ENCODE measurements at places on chromosomes 3 and 15. TPM values are rescaled to one million over a fixed set of nuclear protein-coding genes. Genes with fewer than 3 reads are reported as not detected.

- DNase-seq: no peak
Measured at GRCh38 chr3:106635271-106635670, 742.0 kb upstream of the CCDC54 start.

- DNase-seq: no peak
Measured at GRCh38 chr15:64847876-64848716, 6.4 kb downstream of the PLEKHO2 start.

DNA sequence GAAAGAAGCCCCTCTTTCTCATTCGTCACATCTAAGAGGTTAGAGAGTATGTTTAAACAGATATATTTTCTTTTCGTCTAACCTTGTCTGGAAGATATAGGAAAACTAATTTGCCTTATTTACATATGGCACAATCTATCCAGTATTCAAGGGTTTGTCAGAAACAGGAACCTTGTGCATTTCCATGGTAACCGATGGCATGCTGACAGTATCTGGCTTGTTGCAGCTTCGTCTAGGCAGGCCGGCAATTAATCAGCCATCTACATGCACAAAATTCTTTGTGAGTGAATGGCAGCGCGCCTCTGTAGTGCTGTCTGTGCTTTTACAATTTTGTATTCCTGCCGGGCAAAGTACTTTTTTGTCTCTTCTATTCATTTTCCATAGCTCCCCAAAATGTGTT, 294.0 kb upstream of the SOX2 start:
- DNase-seq: no peak

Gene LYZL4
- total RNA-seq: not detected

DNA sequence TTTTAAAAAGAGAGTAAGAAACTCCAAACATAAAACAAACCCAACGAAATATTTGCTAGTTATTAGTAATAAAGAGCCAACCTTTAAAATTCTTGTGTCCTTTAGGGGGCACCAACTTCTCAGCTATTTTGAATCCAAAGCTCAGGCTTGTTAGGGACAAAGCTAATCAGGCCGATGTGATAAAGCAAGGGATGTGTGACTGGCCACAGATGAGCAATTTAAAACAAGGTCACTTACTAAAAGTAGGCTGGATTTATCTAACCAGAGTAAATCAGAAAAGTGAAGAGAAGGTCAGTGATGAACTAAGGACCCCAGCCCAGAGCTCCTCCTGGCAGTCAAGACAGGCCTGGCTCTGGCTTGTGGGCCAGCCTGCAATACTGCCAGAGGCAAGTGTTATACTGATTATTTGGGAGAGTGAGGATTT, 108.5 kb downstream of the CYP19A1 start:
- DNase-seq: no peak

GRCh38 chr15:92524874-92525565, 130.6 kb downstream of the FAM174B start:
- no peak for DNase-seq

Gene LRRC34
- 4.0 TPM for total RNA-seq

DNA sequence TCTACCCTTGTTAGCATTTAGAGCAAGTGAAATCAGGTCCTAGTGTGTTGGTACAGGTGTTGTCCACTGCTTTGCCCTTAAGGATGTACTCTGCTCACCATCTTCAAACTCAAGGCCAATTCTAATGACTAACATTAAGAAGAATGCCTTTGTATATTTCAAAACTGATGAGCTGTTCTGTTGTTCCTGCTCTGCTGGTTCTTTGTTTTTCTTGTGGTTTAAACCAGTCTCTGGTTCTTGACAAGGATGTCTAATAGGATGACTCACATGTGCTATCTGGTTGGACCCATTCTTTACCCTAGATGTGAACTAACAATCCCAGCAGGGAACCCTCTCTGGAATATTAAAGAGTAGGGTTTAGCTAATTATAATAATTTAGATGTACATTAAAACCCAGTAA, 17.3 kb downstream of the ABHD5 start:
- DNase-seq: no peak

Gene P2RY12
- total RNA-seq: not detected

- no peak for DNase-seq
Measured at GRCh38 chr15:51186891-51187290, 92.2 kb upstream of the TNFAIP8L3 start.

Gene DPPA2
- total RNA-seq: not detected

Gene SNTN
- not detected for total RNA-seq

GRCh38 chr15:27043770-27044169, 72.8 kb downstream of the GABRG3 start:
- no peak for DNase-seq

- DNase-seq: no peak
Measured at GRCh38 chr3:43043071-43043766, 62.7 kb downstream of the POMGNT2 start.

- DNase-seq: peak; percentile 49
Measured at GRCh38 chr3:195908694-195909581, 587 bp upstream of the TNK2 start.

DNA sequence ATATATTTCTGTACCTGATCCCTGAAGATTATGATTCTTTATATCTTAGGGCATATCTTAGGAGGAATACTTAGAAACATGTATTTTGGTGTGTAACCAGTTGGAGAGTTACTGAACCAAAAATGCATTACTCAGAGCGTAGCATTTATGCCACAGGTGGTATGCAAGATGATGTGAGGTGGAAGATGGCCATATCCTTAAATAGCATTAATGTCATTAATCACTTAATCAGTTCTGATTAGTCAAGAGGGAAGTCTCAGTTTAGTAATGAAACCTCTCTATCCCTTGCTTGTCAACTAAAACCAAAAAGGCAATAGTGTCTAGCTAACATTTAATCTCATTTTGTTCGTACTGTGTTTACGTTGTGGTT, 130.5 kb upstream of the PHLDB2 start:
- no peak for DNase-seq

DNA sequence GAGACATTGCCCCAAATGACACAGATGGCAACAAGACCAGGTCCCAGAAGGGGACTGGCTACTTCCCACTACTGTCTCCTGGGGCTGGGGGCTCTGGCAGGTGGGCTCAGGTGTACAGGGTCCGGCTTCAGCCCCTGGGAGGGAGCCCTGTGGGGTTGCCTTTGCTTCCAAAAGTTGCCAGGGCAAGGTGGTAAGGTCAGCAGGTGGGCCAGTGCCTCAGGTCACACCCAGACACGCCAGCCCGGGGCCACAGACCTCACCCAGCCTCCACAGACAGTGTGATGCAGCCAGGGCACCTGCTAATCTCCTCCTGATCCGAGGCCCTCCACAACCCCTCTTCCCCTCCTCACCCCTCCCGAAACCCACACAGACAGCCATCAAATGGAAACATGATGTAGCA, 7.5 kb downstream of the OXTR start:
- no peak for DNase-seq

GRCh38 chr15:43511012-43511885, 6.2 kb upstream of the MAP1A start:
- no peak for DNase-seq

DNA sequence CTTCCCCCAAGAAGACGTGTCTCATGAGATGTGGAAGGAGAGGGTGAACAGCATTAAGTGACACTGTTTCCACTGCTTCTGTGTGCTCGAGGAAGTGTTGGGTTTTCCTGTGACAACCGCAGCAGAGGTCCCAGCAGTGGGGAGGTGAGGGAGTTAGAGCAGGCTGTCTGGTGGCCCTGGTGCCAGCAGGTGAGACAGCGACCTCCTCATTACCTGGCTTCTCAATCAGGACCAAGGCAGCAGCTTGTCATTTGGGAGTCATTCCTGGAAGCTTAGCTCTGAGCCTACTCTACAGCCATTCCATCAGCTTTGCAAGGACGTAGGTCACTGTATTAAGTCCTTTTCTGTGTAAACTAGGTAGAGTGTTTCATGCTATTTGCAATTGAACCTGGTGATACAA, 63.3 kb upstream of the RGMA start:
- DNase-seq: peak; percentile 7

DNA sequence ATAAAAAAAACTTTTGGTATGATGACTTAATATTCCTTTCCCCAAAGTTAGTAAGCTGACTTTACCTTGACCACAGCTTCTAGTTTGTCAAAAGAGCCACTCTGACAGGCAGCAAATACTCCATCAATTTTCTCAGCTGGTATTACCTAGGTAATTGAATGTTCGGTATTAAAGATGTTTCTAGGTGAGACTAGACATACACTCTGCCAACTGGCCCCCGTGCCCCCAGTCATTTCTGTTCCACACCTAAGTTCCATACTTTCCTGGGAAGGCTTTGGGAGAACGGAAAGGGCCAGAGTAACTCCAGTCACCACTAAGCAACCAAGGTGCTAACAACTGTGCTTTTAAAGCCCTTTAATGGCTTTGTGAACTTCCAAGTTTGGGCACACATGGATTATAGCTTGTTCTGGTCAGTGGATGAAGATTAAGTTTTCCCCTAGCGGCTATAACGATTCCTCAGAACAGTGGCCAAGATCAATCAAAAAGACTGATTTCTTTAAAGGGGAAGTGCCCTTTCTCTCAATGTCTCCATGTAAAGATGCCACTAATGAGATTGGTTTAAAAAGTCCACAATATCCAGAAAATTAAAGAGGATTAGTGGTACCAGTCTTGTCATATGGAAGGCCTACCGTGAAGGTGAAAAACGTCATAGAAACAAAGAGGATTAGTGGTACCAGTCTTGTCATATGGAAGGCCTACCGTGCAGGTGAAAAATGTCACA, 7.0 kb downstream of the EIF4A2 start:
- no peak for DNase-seq

GRCh38 chr3:71447803-71448202, 135.7 kb downstream of the FOXP1 start:
- DNase-seq: no peak

DNA sequence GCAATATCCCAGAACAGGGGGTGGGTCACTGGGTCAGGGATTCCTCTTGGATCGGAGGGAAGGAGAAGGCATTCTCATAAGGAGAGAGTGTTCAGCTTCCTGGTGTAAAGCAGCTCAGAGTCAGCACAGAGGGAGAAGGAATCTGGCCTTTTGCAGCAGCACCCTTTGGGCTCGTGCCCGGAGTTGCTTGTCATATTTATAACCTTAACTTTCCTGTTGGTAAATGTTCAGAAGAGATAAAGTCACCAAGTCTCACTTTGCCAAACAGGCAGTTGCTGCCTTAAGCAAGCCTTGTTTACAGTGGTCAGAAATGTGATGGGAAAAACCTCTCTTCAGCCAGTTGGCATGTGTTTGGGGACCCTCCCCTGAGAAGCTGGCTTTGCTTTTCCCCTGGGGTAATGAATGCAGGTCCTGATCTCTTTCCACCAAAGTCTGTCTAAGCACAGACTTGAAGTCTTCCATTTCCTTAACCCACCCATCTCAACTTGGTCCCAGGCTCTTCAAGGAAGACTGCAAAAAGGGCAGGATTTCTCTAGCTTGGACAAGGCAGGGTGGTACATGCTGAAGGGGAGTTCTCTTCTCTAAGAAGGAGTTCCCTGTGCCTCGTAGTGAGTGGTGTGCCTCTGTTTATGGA, 206.9 kb upstream of the BHLHE40 start:
- DNase-seq: no peak

Gene ITPKA
- 1.6 TPM for total RNA-seq

Gene PATL2
- total RNA-seq: 7.0 TPM

Gene GOLGA8J
- not detected for total RNA-seq

DNA sequence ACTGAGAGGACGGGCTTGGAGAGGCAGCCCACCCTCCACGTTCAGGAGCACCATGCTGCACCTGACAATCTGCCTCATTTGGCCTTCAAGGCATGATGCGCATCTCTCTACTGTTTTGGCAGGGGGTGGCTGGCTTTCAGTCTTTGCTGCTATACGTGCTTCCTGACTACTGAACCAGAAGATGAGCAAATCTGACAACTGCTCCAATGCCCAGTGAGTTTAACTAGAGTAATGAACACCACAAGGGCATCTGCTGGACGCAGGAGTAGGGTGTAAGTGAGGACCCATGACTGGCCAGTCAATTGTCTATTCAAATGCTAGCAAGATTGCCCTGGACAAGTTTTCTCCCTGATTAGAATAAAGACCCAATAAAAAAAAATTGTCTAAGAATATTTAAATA, 335.7 kb downstream of the MAGI1 start:
- DNase-seq: no peak

Gene TRH
- not detected for total RNA-seq

DNA sequence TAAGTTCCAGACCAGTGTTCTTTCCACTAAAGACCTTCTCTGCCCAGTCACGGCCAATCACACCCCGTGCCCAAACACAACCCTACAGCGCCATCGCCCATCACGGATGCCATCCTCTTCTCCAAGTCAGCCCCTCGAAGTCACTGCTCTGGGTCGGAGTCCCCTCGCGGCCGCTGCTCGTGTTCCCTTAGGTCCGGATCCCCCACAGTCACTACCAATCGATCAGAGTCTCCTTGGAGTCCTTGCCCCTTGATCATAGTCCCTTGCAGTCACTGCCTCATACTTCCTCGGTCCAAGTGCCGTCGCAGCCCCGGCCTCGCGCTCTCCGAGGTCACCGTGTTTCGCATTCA, 461 bp downstream of the PCYT1A start:
- peak; percentile 40 for DNase-seq

- DNase-seq: no peak
Measured at GRCh38 chr3:134345202-134345601, 29.0 kb downstream of the AMOTL2 start.

Gene CGNL1
- total RNA-seq: not detected

Gene TEX55
- not detected for total RNA-seq

- no peak for DNase-seq
Measured at GRCh38 chr15:35979608-35980007, 433.6 kb upstream of the DPH6 start.

- DNase-seq: no peak
Measured at GRCh38 chr3:31962801-31963205, 18.3 kb downstream of the OSBPL10 start.

DNA sequence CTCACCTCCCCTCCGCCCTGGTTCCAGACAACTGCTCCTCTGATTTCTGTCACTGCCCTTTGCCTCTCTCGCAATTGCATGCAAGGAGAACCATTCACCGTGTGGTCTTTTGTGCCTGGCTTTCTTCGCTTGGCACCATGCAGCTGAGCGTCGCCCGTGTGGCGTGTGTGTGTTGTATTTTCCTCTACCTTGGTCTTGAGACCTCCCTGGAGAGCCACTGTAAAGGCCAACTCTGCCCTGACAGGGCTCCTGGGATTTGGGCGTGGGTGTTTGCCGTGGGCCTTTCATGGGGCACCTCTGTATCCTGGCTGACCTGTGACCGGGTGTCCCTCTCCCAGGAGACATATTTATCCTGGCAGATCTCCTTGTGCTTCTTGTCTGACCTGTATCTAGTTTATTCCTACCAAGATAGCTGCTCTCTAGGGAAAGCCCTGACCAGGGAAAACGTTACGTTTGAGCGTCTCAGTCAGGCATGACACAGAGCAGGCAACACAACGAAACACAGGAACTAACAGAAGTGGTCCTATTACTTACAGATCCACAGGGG, 2.0 kb upstream of the PIGZ start:
- no peak for DNase-seq

DNA sequence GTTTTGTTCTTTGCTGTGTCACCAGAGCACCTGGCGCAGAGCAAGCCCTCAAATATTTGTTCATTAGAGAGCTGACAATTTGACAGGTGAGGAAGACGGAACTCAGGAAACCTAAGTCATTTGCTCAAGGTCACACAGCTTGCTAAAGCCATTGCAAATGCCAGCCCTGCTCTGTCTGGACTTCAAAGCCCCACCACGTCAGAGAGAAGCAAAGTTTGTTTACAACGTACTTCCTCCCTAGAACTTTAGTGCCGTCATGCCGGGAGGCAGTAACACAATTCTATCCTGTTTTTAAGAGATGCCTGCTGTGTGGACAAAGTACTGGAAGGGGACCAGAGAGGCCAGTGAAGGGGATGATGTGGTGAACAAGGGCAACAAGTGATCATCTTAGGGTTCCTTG, 216.6 kb upstream of the PRICKLE2 start:
- no peak for DNase-seq

All from activated naive CD8-positive, alpha-beta T cell treated with anti-CD3 and anti-CD28 coated beads for 36 hours (primary cell).